ENCODE measurements at places on chromosomes 5 and 9.

GRCh38 chr5:79829260-79829659 is 139.6 kb downstream of the CMYA5 start:
- no peak for DNase-seq

- DNase-seq = peak; percentile 60
These were observed 1.0 kb downstream of the KLF9 start for GRCh38 chr9:70413464-70413798.

DNA sequence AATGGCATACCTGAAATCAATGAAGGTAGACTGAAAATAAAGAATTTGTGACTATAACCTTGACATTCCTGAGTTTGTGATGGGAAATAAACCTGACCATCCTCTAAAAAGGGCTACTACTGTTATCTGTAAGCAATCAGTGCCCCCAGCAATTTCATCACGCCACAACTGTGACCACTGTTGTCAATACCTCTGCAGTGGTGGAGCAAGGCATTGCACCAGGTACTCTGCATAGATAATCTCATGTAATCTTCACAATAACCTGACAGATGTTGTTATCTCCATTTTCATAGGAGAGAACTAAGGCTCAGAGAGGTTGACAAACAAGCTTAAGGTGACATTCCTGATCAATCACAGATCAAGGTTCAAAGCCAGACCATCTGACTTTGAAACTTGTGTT is 38.5 kb upstream of the FRRS1L start:
- no peak for DNase-seq

GRCh38 chr9:116585204-116585603 is 101.9 kb upstream of the TRIM32 start:
- DNase-seq = no peak

GRCh38 chr9:36903541-36904435 is 130.3 kb downstream of the PAX5 start:
- DNase-seq = no peak

- no peak for DNase-seq
These were observed 392.2 kb downstream of the CDK5RAP2 start for GRCh38 chr9:120187758-120188157.

DNA sequence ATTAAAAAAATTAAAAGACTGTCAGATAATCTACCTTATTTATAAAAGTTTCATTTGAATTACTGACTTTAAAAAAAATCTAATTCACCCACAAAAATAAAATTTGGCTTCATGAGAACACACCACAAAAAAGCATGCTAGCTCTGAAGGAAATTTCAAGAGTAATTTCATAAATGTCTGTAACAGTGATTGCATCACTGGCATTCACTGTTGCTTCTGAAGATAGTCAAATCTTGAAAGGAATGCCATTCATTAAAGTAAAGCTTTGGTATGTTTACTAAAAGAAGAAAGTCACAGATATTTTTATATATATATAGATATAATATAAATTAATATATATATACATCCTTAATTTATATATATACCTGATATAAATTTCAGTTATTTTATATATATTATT is 43.4 kb downstream of the NADK2 start:
- no peak for DNase-seq

- DNase-seq = no peak
These were observed 1.9 kb downstream of the N4BP3 start for GRCh38 chr5:178115136-178115813.

- DNase-seq = no peak
These were observed 19.0 kb downstream of the KIAA1958 start for GRCh38 chr9:112505607-112506006.

DNA sequence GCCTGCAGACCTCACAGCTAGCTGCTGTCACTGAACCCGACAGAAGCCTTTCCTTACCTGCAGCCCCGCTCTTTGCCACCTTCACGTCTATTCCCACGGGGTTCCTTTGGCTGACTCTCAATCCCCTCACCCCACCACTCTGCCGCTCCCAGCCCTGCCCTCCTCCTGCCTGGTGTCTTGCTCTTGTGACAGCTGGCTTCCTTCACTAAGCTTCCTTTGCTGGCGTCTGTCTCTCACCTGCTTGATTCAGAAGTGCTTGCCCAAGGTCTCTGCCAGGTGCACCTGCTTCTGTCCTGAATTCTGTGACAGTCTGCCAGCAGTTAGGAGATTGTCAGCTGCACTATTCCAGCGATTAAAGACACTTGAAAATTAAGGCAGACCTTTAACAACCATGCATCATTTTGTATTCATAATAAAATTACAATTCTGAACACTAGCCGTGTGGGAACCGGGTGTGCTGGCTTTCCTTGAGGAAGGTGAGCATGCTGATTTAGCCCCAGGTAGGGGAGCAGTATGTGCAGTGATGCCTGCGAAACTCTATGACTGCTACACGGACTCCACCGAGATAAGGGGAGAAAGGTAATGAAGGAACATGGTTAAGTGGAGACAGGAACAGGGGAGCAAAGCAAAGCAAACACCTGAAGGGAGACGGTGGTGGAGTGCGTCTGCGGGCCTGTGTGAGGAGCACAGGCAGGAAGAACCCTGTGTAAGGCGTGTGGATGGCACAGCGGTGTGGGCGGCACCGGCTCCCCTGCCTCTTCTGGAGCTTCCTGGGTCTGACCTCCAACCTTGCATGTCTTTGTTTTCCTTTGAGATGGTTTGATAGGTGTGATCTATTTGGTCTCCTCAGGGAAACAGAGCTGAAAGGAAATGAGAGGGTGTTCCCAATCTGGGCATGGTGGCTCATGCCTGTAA is 80.1 kb upstream of the CACNA1B start:
- no peak for DNase-seq

DNA sequence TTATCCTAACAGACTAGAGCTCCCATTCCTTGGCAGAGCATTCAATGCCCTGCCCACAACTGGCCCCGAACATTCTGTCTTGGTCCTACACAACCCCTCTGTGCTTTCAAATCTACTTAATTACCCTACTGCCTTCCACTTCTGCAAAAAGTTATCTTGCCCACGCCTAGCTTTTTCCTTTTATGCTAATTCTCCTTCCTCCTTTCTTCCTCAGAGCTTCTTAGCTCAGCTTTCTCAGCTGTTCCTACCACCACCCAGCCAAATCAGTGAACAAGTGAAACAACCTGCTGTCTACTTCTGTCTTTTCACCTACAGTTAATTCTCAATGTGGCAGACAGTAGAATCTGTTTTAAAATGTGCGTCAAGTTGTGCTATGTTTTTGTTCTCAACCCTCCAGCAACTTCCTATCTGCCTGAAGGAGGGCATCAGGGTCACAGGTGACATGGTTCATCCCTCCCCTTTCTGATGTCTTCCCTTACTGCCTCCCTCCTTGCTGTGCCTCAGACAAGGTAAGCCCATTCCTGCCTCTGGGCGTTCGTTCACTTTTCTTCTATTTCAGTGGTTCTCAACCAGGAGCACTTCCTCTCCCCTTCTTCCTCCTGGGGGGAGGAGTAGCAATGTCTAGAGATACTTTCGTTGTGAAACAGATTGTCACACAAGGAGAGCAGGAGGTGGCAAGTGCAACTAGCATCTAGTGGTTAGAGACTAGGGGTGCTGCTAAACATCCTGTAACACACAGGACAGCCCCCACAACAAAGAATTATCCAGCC is 1.3 kb upstream of the REEP5 start:
- DNase-seq = no peak

DNA sequence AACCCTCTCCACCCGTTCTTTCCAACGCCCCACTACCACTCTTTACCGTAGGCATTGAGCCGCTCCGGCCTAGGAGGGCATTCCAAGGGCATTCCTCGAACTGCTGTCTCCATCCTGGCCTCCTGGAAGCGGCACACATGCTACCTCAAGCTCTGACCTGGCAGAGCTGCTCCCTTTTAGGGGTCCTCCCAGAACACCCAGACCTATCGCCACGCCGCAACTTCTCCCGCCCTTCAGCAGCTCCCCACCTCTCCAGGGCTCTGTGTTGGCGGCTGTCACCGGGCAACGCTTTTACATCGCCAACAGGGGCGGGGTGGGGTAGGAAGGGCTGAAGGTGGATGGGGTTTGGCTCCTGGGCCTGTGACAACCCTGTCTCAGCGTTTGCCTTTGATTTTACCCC is 4.6 kb upstream of the MYORG start:
- no peak for DNase-seq

- DNase-seq = no peak
These were observed 357.3 kb downstream of the SPOCK1 start for GRCh38 chr5:137141779-137142178.

DNA sequence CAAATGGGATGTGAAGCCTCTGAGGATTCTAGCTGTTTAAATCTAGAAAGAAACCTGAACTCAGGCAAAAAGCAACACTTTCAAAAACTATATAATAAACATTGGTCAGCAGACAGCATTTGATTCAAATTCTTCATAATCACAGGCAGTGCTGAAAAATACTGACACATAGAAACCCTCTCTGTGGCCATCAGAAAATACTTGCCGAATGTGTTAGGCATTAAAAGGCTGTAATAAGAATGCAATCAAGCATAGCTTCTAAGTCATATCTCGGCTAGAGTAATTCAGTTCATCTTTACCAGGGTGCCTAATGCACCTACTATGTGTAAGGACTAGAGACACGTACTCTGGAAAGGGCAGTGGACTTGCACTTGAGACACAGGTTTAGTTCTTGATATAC is 405.3 kb upstream of the SGCD start:
- no peak for DNase-seq

GRCh38 chr9:128972956-128973355 is 25.5 kb downstream of the NUP188 start:
- DNase-seq = no peak

DNA sequence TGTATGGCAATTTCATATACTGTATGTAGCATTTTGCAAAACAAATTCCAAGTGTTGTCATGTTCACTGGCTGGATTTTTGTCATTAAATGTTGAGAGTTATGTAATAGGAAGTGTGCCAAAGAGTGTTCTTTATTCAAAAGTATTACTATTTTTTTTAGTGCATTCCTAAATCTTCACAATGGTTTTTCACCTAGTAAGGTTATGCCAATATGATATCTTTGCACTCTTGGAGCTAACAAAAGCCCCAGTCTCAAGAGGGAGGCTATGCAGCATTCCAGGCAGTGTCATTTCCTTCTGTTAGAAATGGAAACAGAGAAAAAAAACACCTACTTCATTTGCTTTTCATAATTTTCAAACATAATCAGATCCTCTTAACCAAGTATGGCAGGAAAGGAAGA is 5.1 kb upstream of the SSBP2 start:
- no peak for DNase-seq

GRCh38 chr5:173515526-173515925 is 100.9 kb downstream of the BOD1 start:
- no peak for DNase-seq

GRCh38 chr9:95528908-95529502 is 12.2 kb upstream of the PTCH1 start:
- DNase-seq = no peak

DNA sequence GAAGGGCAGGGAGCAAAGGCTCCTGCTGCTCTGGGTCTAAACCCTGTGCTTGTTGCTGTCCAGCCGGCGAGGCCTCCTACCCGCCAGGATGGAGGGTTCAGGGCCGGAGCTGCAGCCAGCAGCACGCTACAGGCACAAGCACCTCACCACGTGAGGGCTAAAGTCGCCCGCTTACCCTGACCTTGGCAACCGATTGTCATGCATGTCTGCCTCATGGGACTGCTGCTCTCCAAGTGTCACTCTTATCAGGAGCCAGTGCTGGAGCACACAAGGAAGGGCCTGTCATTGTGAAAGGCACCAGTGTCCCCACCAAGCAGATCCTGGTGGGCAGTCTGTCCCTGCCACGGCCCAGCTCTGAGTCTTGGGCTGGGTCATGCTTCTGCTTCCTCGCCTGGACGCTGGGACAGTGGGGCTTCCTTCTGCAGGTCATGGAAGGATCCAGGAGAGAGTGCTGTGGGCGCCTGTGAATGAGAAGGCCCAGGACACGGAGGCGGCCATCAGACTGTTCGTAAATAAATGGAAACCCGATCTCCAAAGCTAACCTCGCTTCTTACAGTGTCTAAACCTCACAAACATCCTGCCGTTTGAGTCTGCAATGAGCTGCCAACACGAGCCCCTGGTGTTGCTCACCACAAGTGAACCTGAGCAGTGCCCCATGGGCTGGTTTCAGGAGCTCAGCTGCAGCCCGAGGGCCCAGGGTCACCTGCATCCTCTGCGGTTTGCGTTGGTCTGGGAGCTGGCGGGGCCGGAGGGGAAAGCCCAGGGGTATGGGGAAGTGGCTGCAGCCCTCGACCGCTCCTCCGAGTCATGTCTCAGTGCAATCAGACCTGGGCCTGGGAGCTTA is 58.2 kb upstream of the RXRA start:
- no peak for DNase-seq

DNA sequence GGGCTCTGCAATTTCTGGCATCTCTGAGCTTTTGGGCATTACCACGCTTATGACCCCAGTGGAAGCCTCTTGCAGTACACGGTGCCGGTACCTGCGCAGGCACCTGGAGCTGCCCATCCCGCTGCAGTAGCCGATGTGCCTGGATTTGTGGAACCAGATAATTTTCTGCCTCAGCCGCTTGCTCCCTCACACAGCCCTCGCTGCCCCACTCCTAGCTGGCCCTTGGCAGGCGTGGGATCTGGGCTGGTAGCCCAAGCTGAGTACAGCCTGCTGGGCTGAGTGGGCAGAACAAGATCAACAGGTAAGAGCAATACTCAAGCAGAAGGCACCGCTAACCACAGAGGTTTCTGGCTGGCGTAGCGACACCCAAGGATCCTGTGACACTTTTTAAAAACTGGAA is 1808.8 kb upstream of the ACO1 start:
- no peak for DNase-seq

DNA sequence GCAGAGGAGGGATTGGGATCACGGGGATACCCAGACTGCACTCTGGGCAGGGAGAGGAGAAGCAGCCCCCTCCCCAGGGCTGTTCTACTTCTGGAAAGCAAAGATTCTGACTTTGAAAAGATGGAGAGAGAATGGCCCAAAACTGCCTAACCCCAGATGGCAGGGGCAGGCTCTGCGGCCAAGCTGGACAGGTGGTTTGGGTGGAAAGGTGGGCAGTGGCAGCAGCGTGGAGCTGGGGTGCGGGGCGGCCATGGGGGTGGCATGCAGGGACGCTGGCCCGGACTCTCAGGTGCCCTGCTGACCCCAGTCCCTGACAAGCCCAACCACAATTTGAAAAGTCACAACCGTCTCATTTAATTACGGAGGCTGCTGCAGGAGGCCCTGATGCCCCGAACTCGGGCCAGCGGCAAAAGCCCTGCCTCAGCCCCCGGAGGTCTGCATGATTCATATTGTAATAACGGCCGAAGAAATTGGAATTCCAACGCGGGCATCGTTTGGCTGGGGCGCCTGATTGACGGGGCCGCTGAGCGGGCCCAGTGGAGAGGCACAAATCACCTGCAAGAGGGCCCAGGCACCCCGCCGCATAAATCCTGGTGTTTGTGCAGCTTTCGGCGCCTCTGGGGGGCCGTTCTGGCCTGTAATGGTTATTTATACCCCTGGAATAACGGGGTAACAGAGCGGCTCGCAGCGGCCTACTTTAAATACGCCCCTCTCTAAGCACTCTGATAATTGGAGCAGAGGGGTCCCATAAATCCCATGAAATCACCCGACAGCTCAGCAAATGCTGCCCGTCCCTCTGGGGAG is 41.8 kb upstream of the FCN2 start:
- no peak for DNase-seq

- DNase-seq = no peak
These were observed 100.6 kb downstream of the ARHGAP26 start for GRCh38 chr5:142870532-142871362.

GRCh38 chr9:32701321-32702022 is 66.0 kb upstream of the TAF1L start:
- no peak for DNase-seq

All from activated T-cell treated with anti-CD3 and anti-CD28 coated beads, Interleukin-2, amount 50 U/mL, for 4 hours (primary cell).